ENCODE measurements at places on chromosomes 5 and 9. TPM values are rescaled to one million over a fixed set of nuclear protein-coding genes. Genes with fewer than 3 reads are reported as not detected.

GPR151 gene
- not detected for total RNA-seq

GRCh38 chr5:54679686-54680085 is 162.1 kb downstream of the SNX18 start:
- DNase-seq, result no peak

DNA sequence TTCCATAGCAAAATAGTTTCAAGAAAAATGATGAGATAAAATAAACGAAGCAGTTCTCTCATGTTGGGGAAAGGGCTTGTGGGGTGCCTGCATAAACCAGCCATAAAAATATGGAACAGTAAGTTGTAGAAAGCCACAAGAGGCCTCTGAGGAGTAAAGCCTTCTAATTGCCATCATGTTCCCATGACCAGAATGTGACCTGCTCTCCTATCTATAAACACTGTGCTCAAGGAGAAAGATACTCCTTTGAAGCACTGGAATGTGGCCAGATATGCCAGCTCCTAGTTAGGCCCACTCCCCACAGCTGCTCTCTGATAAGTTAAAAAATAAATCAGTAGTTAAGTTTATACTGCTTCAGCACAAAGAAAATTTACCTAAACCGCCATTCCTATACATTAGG is 65.8 kb downstream of the SETX start:
- no peak for DNase-seq

DNA sequence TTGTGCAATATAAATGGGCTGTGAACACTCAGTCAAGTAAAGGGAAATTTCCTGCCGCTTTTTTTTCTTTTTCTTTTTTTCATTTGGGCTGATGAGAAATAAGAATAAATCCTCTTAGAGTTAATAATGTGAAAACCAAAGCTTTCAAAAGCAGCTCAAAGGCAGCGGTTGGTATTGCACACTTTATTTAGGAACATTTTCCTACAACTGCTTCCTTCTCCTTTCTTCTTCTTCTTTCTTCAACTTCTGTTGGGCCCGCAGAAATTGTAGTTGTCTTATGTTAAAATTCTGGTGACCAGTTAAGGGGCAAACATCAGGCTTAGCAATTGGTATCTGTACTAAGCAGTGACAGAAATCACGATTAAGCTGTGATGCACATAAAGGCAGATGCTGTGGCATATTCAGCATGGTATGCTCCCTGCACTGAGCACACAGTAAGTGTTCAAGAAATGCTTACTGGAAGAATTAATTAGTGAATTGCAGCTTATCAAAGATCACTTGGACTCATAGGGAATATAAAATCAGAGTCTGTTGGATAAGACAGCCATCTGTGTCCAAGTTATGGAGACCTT is 85.4 kb downstream of the ANKRD55 start:
- no peak for DNase-seq
